ENCODE measurements at places on chromosomes 7 and 10.

GRCh38 chr7:50714857-50715256, 67.8 kb downstream of the GRB10 start:
- no peak for DNase-seq

DNA sequence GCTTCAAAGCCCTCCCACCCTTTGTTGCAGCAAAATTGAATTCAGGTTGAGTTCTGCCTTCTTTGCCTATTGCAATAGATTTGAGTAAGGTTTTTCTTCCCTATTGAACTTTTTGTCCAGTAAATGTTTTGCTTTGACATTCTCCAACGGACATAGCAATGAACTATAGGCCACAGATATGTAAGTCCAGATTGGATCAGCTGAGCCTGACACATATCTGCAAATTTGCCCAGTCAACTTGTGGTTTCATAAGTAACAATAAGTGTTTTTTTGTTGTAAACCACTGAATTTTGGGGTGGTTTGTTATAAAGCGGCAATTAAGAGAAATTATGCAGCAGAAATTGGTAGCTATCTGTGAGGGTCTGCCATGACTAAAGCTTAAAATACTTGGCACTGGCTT, 332.1 kb upstream of the SORCS1 start:
- no peak for DNase-seq

- DNase-seq: no peak
Observed at GRCh38 chr7:157640144-157640543, 303.3 kb downstream of the DNAJB6 start.

- no peak for DNase-seq
Observed at GRCh38 chr10:131657318-131657984, 243.4 kb upstream of the PPP2R2D start.

GRCh38 chr7:121169469-121169868, 159.3 kb upstream of the WNT16 start:
- no peak for DNase-seq

DNA sequence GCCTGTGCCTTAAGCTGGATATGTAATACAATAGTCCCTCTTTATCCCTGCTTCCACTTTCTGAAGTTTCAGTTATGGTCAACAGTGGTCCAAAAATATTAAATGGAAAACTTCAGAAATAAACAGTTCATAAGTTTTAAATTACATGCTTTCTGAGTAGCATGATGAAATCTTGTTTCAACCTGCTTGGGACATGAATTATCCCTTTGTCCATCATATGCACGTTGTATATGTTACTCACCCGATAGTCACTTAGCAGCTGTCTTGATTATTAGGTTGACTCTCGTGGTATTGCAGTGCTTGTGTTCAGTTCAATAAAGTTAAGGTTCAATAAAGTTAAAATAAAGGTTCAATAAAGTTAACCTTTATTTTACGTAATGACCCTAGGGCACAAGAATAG, 25.5 kb downstream of the C1GALT1 start:
- DNase-seq: no peak

DNA sequence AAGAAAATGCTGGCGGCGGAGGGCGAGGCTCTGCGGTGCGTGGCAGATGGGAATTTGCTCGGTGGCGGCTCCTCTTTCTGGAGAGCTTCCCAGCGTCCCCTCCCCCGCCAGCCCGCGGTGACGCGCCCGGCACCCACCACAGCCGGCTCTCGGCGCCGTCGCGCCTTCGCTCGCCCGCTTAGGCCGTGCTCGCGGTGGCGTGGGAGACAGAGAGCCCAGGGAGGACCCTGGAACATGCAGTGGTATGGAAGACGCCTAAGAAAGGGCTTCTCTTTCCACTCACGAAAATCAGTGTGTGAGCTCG, 576 bp upstream of the CSGALNACT2 start:
- DNase-seq: peak; percentile 48

DNA sequence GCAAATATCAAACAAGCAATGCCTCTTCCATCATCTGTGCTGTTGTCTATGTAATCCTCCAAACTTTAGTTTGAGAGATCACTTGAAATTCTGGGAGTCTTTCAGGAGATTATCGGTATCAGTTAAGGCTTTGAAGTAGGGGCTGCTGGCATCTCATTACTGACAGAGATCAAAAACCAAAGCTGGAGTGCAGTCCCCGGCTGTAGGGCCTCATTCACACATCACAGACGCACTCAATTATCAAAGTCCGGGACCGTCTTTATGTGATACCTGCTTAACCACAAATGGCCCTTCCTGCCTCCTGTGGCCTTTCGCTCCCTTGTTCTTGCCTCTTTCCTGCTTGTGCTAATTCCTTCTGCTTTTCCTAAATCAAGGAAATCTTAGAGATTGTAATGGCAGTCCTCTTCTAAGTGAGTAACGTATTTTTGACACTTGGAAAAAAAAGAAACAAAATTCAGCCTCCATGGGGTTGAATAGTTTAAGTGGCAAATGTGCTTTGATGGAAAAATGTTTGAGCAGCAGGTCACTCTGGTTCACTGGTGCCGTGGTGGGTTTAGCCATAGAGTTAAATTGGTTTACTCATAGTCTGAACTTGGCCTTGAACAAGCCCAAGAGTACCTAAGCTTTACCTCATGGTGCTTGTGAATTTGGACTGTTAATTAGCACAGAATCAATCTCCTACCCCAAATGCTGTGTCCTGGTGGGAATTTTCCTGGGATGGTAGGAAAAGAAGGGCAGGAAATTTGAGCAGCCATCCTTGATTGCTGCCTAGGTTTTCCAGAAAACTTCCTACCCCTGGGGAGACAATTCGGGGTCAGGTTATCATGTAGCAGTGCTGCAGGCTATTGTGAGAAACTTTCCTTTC, 178.9 kb upstream of the LYZL1 start:
- DNase-seq: no peak

DNA sequence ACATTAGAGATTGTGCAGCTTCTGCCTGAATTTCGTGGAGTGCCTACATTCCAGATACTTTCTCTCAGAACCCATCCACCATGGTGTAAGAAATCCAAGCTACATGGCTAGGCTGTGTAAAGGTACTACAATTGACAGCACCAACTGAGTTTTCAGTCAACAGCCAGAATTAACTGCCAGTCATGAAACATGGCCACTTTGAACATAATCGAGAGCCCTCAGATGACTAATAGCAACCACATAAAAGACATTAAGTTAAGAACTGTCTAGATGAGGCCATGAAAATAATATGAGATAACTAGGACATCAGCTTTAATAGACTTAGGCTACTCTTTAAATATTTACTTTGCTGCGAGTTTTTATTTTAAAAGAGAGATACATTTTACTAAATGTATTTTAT, 1106.8 kb upstream of the LRRTM3 start:
- DNase-seq: no peak

- no peak for DNase-seq
Observed at GRCh38 chr7:108813251-108814014, 243.8 kb downstream of the DNAJB9 start.

DNA sequence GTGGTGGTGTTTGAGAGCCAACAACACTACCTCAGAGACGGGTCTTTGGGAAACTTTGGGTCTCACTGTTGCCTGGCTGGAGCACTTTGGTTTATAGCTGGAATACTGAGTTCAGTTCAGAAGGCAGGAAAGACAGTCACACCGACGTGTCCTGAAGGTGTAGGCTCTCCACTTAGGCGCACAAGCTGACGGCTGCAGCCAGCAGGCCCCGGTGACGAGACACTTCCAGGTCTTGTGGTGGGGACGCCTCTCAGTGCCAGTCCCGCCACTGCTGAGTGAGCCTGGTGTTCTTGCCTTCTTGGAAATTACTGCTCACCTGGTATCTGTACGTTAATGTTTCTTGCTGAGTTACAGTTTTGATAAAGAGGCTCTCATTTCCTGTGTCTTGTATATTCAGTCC, 74.0 kb downstream of the WDR37 start:
- DNase-seq: no peak

- no peak for DNase-seq
Observed at GRCh38 chr7:96658022-96658412, 51.6 kb downstream of the SEM1 start.

- DNase-seq: peak; percentile 24
Observed at GRCh38 chr10:103554488-103555324, 61.2 kb downstream of the NEURL1 start.

DNA sequence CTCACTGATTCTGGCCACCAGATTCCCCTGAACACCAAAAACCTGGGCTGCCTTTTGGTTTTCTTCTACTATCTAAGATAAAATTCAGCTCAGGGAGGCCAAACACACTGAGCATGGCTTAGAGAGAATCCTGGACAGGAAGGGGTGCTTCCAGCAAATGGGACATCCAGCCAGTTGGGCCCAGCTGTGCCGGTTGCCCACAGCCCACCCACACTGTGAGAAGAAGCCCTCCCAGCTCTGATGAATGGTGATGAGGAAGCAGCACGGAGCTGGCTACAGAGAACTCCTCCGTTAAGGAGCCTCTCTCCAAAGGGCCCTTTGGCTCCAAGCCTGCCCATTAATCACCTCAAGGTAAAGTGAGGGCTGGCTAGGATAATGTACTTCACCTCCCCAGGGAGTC, 15.9 kb downstream of the LRRC18 start:
- DNase-seq: no peak

DNA sequence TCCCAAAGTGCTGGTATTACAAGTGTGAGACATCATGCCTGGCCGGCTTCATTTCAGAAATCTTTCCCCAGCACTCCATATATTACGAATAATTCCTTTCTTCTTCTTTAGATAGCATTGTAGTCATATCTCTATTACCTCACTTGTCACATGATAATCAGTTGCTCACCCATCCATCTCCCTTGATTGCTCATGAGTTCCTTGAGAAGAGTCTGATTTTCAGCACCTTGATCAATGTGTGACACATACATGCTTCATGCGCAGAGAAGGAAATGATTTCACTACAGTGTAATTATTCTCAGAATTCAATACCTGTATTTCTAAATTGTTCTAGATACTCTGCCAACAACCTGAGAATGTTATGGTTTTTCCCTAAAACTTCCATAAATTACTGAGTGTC, 26.7 kb upstream of the GGCT start:
- no peak for DNase-seq

DNA sequence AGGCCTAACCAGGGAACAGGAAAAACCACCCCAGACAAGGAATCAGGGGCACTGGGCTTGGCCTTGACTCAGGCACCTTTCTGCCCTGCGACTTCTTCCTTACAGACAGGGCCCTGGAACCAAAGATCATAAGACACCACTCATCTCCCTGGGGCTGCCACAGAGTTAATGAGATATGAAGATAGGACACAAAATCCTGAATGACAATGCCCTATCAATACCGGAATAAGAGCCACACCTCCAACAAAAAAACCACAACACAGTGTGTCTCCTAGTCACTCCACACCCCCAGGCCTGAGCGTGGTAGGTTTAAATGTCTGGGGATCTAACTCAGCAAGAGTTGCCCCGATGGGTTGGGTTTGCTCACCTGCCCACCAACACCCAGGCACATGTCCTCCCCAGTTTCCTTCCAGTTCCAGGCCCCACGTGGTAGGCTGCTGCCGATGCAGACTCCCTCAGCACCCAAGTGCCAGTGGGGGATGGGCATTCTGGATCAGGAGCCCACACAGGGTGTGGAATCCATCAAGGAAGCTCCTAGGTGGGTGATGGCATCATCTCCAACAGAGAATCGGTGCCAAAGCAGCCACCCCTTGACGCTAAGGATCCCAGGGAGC, 3.9 kb downstream of the DLG5 start:
- DNase-seq: no peak

GRCh38 chr10:70540089-70540788, 61.7 kb downstream of the PALD1 start:
- DNase-seq: peak; percentile 46

DNA sequence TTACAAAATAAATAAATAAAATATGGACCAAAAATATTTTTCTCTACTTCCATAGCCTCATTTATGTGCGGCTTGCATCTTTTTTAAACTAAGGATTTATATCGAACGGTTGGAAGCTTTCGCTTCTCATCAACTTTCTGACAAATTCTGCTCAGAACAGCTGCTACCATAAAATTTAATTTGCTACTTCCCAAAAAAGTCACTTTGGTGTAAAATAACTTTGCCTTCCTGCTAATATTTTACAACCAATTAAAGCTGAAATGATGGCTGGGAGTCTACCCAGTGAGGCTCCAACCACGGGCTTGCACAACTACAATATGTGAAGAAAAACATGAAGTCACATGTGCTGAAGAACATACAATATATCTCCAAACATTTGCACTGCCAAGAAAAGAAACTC, 253.1 kb upstream of the NEBL start:
- DNase-seq: no peak

DNA sequence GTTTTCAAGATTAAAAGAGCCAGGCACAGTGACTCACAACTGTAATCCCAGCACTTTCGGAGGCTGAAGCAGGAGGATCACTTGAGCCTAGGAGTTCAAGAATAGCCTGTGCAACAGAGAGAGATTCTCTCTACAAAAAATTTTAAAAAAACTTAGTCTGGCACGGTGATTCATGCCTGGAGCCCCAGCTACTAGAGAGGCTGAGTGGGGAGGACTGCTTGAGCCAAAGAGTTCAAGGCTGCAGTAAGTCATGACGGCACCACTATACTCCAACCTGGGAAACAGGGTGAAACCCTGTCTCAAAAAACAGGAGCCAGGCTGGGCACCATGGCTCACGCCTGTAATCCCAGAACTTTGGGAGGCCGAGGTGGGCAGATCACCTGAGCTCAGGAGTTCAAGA, 86.6 kb upstream of the KCTD7 start:
- DNase-seq: no peak

DNA sequence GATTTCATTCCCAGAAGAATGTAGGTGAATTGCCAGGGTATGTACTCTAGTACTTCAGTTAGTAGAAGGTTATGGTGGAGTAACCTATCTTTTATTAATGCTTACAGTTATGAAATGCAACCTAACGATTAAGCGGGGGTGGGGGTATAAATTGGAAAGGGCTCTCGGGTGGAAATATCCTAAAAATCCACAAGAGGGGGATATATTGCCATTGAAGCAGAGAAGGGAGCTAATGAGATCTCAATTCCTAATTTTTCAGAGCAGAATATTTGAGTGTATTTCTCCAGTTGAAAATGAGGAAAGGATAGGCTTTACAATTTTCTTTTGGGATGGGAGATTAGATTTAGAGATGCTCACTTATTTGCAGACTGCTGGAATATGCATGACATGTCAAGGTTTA, 90.8 kb downstream of the DNAJB9 start:
- DNase-seq: no peak

- DNase-seq: no peak
Observed at GRCh38 chr7:159051916-159052315, 92.8 kb downstream of the VIPR2 start.

- no peak for DNase-seq
Observed at GRCh38 chr7:48365010-48365409, 193.8 kb downstream of the ABCA13 start.

All from stimulated activated CD4-positive, alpha-beta T cell treated with anti-CD3 and anti-CD28 coated beads, Interleukin-2, amount 100 ng/mL, for 24 hours (primary cell).